Cerebellum (tissue), 4 donors: ENCODE measurements at places on chromosomes 11 and 22.
A peak's percentile ranks its signal among the peaks of the same experiment; 100 is the strongest.

DNA sequence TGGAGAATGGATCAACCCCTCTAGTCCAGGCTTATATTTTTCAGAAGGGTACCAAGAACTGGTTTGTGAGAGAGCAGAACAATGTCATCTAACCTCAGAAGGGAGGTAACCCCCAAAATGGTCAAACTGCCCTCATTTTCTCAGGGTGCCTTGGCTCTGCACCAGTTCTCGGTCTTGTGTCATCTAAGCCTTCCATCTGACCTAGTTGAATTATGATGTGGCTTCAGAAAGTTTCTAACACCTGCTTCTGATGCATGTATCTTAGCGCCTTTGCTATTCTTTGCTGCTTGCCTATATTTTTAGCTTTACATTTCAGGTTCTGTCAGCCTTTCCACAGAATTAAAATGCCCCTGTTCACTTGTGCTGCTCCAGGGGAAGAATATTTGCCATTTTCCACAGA is 91.7 kb upstream of the E2F8 start:
- no peak for DNase-seq

DNA sequence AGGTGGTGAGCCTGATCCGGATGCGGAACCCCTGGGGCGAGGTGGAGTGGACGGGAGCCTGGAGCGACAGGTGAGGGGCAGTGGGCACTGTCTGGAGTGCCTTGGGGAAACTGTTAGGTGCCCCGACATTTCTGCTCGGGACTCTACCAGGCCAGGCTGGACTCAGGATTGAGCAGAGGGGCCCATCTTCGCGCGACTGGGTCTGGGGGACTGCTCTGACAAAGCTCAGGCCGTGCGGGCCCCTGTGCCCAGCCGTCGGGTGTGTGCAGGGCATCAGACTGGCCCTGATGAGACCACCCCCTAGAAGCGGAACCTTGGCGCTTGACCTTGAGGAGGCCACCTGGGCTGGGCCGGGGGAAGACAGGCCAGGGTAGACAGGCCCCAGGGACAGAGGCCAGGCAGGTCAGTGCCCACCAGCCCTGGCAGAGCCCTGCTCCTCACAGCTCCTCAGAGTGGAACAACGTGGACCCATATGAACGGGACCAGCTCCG is 6.3 kb downstream of the CAPN1 start:
- DNase-seq = no peak

DNA sequence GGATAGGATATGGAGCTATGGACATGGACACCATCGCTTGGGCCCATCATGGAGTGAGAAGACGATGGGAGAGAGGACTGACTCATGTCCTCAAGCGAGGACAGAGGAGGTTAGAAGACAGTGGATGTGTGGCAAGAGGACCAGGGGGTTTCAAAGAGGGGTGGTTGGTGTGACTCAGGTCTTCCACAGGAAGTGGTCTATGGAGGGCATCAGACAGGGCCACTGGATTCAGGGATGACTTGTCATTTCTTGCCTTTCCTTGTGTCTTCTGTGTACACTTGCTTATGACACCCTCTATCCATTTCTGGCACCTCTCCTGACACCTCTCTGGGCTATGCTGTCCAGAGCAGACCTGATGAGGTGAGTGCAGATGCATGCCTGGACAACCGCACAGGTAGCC is 115.4 kb downstream of the OSBP2 start:
- DNase-seq = no peak

GRCh38 chr11:68311160-68312116 is 953 bp upstream of the LRP5 start:
- no peak for DNase-seq

- no peak for DNase-seq
Observed at GRCh38 chr22:42452456-42452855, 20.3 kb upstream of the NFAM1 start.

DNA sequence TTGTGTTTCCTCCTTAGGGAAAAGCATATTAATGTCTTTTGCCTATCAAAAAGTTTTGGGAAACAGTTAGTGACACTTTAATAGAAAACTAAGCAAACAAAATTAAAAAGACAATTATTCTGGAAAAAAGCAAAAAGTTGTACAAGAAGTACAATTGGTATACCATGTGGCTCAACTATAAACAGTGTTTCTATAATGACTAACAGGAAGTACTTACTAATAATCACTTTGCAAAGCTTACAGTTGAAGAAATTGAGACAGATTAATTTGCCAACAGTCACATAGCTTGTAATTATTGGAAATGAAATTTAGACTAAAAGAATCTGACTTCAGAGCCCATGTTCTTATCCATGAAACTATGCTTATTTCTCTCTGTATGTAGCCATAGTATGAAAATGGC is 24.7 kb downstream of the PPME1 start:
- no peak for DNase-seq

GRCh38 chr11:47977623-47978022 is 2.7 kb upstream of the PTPRJ start:
- DNase-seq = no peak

DNA sequence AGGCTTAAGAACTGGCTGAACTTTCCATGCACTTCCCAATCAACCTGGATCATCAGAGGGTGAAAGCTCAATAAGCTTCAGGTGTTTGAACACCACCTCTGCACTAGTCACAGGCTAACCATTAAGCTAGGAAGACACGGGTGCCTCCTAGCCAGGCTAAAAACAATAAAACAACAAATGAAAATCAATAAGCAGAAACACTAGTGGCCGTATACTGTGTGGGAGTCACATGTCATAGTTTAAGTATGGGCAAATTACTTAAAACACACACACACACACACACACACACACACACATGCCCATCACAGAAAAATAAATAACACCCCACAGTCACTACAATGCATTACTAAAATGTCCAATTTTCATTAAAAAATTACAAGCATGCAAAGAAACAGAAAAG is 85.2 kb downstream of the APOL5 start:
- DNase-seq = no peak

DNA sequence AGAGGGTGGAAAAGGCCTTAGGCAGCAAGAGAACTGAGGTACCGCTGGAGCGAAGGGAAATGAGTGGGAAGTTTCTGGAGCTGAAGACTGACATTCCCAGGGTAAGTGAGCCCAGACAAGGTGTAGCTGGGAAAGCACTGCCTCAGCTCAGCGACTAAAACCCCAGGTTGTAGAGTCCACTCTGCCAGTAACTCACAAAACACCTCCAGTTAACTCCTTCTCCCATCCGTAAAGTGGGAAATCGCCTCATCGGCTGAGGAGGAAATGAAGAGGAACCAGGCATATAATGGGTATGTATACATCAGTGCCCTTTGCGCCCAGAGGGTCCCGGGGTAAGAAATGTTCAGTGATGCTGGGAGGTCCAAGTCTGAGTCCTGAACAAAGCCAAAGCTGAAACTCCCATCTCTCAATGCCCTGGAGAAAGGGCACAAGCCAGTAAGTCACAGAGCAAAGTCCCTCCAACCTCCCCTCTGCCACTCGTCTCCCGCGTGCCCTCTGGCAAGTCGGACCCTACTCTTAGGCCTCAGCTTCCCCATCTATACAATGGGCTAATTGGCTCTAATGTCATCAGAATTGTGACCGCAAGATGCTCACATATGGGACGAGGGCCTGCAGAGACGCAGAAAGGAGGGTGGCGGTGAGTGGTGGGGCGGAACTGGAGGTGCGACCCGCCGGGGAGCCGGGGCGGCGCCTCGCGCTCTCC is 588 bp downstream of the VPS37C start:
- no peak for DNase-seq

GRCh38 chr11:116830184-116830912 is 641 bp downstream of the APOC3 start:
- DNase-seq = no peak

DNA sequence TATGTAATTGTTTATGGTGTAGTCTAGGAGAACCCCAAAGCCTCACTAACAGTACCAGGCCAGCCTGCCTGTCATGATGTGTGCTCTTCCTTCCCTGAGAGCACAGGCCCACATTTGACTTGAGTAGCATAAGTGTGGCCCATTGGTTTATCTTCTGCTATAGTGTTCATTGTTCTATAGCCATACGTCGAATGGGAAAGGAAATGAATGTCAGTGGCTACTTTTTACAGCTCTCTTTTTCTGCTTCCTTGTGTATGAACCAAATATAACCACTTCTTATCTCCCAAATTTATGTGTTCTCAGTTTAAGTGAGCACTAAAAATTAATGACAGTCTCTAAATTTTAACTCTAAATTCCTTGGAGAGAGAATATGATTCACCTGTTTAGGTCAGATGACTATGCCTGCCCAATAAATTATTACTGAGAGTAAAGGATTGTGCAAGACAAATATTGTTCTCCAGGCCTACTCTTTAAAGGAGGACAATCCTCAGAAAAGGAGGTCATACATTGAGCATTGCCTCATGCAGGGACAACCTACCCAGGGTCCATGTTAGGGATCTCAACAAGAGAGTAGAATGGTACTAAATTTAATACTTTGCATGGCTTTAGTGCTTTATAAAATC is 222.9 kb upstream of the ARHGAP20 start:
- DNase-seq = no peak

GRCh38 chr11:101508370-101508769 is 75.4 kb downstream of the TRPC6 start:
- no peak for DNase-seq

- no peak for DNase-seq
Observed at GRCh38 chr11:119055901-119056300, 1.1 kb downstream of the HYOU1 start.

GRCh38 chr22:21672107-21672629 is 6.4 kb downstream of the PPIL2 start:
- DNase-seq = no peak

- no peak for DNase-seq
Observed at GRCh38 chr11:126939552-126939951, 61.0 kb downstream of the KIRREL3 start.

DNA sequence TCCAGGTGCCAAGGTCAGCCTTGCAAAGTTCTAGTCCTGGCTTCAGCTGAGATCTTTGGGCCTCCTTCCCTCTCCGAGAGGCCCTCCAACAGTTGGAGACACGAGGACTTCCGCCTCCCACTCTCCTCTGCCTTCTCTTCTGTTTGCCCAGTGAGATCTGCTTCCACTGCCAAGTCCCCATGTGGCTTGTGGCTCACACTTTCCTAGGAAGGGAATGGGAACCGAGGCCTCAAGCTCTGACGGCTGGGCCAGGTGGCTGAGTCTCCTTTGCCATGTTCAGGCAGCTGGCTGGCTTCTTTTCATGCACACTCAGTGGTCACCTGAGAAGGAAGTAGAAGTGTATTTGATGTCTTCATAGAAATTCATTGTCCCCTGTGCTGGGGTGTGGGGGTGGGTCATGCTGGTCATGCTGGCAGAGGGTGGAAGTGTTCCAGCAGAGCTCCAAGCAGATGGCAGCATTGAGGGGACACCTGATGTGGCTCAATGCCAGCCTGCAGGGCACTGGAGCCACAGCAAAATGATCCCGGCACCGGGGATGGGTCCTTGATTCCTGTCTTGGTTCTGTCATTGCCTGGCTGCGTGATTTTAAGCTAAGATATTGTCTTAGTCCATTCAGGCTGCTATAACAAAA is 130.4 kb downstream of the ADAMTS15 start:
- peak; percentile 3 for DNase-seq

DNA sequence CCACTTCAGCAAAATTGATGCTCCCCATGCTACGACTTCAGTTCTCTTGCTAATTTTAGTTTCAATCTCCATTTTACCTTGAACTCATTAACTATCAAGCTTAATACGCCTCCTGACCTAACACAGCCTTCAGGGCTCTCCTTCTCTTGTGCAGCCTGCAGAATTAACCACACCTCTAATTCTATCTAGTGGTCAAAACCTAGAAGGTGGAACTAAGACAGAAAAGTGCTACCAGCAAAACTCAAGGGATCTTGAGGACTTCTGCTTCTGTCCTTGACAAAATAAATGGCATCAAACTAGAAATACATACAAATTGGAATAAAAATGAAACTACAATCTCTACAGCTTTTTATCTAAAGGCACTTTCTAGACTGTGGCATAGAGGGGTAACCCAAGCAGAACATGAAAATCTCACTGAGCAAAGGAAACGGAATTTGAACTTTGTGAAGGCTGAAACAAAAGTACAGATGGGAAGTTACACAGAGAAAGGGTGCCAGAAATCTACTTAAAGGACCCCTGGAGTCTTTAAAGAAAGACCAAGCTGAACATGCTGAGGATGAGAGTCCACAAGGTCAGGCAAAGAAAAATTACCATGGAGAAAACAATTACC is 10.7 kb downstream of the CWF19L2 start:
- no peak for DNase-seq

DNA sequence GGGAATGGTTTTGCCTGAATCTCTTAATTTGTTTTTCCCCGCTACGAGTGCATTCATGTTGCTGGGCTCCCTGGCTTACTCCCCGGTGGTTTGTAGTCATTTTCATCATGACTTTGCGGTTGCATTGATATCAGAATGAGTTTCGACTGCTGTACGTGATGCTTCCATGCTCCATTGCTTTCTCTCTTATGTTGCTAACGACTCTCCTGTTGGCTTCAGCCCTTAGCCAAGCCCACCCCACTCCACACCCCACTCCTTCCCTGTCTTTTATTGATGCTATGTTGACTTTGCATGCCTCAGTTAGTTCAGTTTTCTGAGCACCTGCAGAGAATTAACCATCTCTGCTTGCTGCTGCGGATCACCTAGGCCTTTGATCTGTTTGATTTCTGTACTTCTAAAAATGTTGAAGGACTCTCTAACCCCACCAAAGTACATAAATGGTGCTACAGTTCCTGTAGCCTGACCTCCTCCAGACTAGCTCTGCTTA is 65.3 kb downstream of the ARFGAP2 start:
- no peak for DNase-seq

- DNase-seq = no peak
Observed at GRCh38 chr11:31646216-31646615, 136.6 kb downstream of the ELP4 start.

DNA sequence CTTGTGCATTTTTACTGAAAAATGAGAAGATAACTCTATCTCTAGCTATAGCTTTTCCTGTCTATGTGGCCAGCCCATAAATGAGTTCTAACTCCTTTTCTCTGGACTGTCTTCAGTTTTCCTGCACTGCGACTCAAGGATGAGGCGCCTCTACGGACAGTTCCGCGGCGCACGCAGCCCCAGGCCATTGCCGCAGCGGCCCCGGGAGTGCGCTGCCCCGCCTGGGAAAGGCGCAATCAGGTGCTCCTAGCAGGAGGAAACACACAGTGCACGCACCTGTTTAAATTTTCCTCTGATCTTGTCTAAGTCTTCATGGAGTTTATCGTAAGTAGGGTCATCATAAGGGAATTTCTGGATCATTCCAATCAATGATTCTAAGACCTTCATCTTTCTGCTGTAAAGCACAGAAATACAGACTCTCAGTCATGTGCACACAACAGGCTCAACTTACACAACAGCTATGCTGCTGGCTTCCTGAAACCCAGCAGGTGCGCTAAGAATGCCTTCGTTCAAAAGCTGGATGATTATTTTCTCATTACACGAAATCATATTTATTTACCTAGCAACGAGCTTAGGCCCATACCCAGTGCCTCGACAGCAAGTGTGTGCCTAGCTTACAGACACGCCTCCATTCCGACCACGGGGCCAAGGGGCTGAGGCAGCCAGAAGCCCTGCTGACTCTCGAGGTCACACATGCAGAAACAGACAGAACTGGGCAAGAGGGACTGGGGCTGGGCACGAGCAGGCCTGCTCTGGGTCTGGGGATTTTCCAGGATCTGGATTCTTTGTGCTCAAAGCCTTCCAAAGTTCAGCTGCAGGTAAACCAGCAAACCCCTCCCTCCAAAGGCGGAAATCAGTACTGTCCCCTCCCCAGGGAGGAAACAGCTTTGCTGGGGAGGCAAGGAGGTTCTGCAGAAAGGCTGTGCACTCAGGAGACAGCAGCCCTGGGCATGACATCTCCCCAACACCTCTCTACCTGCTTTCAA is 7.2 kb downstream of the LTO1 start:
- DNase-seq = no peak

- no peak for DNase-seq
Observed at GRCh38 chr22:49317369-49317768, 510.3 kb downstream of the BRD1 start.

GRCh38 chr11:8314916-8315315 is 51.2 kb upstream of the LMO1 start:
- DNase-seq = no peak
